Sigmoid colon (tissue), 7 donors: ENCODE measurements at places on chromosomes 1 and 21.

DNA sequence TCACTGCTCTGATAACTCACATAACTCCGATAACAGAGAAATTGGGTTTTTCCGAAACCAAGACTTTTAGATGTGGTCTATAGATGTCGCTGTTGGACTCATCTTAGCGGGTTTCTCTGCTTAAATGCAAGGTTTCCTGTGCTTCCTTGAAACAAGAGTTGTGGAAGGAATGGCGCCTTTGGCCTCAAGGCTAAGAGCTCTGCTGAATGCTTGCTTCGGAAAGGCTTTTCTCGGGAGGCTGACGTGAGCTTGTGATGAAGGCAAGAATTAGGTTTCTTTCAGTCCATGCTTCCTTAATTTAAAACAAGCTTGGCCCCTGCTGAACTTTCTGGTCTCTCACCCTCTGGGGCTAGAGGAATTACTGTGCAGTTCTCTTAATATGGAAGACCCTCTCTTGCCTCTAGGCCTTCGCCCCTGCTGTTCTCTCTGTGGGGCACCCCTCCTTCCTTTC is 113.5 kb downstream of the MAP3K21 start:
- DNase-seq = no peak

GRCh38 chr1:231786126-231786525 is 159.5 kb downstream of the DISC1 start:
- no peak for DNase-seq

GRCh38 chr1:227315629-227316346 is 2.5 kb downstream of the CDC42BPA start:
- no peak for DNase-seq

DNA sequence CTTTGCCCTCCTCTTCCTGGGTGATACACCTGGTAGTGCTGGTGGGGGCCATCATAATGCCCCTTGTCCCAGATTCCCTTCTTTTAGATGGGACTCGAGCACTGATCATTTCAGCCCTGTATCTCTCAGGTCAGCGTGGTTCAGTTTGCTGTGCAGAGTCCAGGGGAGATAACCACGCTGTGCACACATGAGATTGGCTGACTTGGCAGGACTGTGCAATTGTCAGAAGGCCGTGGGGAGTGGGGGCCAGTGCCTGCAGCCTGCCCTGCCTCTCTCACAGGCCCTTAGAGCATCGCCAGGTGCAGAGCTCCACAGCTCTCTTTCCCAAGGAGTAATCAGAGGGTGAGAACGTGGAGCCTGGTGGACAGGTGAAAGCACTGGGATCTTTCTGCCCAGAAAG is 15.2 kb downstream of the EPHX1 start:
- DNase-seq = no peak

GRCh38 chr1:23080885-23081284 is 61.6 kb downstream of the KDM1A start:
- no peak for DNase-seq

DNA sequence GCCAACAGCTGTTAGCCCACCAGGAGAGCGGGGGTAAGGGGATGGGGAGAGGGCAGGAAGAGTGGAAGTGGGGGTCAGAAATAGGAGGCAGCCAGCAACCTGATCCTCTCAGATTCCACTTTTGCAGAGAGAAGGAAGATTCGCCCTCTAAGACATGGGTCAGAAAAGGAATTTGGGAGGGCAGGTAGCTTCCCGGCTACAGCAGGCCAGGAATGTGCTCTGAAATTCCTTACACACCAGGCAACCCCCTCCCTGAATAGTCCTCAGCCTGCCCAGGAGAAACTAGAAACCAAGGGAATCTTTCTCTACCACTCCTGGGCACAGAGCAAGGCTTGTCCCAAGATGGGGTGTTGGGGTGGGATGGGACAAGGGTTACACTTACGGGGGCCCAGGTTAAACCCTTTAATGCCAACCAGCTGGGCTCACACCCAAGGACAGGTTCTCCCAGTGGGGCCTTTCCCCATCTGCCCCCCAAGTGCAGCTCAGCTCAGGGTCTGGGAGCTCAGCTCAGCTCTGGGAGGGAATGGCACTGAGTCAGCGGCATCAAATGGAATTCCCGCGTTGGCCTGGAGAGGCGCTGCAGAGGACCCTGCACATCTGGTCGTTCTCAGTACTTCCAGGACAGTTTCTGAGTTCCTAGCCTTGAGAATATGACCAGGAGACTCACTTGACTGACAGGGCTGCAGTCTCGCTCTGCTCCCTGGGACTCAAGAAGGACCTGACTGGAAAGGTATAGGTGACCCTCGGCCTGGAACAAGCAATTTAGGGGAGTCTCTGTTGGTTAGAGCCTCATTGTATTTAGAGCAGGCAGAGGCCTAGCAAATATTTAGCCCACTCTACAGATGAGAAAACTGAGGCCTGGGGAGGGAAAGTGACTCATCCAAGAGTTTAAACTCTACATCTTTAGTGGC is 761 bp downstream of the TNNT2 start:
- DNase-seq = no peak

- no peak for DNase-seq
Measured at GRCh38 chr1:212666116-212666775, 33.4 kb downstream of the BATF3 start.

DNA sequence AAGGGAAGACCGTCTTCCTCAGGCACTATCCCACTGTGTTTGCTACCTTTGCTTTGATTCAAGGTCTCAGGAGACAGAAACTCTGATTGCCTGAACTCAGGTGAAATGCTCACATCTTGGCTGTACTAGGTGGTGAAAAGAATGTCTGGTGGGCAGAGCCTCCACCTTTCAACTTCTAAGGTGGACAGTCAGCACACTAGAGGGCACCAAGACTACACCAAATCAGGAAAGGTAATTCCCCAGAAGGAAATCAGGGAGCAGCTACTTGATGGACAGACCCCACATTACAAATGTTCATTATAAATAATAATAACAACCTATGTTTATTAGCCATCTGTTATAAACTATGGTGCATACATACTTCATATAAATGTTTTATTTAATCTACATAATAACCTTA is 220.9 kb downstream of the ATG4C start:
- no peak for DNase-seq

DNA sequence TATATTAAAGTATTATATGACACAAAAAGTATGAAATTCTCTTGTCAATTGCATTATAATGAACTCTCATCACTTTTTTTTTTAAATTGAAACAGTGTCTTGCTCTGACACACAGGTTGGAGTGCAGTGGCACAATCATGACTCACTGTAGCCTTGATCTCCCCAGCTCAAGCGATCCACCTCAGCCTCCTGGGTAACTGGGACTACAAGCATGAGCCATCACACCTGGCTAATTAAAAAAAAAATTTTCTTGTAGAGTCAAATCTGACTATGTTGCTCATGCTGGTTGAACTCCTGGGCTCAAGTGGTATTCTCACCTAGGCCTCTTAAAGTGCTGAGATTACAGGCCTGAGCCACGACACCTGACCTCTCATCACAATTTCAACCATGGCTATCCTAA is 259.3 kb downstream of the S1PR1 start:
- DNase-seq = no peak

DNA sequence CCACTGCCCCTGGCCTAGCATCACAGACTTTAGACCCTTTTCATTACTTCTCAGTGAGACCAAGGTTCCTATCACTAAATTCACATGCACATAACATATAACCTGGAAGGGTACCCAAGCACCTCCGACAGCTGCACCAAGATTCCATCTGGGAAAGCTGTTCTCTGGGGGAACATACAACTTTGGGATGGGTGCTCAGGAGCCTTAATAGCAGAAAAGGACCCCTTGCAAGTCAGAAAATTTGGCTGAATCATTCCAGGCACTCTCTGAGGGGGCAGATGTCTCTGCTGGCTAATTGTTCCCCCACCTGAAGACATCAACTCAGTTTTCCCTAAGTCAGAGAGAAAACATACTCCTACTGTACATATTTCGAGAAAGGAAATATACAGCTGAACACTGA is 41.3 kb upstream of the PSEN2 start:
- DNase-seq = no peak

GRCh38 chr1:209609041-209609790 is 25.7 kb downstream of the CAMK1G start:
- no peak for DNase-seq

DNA sequence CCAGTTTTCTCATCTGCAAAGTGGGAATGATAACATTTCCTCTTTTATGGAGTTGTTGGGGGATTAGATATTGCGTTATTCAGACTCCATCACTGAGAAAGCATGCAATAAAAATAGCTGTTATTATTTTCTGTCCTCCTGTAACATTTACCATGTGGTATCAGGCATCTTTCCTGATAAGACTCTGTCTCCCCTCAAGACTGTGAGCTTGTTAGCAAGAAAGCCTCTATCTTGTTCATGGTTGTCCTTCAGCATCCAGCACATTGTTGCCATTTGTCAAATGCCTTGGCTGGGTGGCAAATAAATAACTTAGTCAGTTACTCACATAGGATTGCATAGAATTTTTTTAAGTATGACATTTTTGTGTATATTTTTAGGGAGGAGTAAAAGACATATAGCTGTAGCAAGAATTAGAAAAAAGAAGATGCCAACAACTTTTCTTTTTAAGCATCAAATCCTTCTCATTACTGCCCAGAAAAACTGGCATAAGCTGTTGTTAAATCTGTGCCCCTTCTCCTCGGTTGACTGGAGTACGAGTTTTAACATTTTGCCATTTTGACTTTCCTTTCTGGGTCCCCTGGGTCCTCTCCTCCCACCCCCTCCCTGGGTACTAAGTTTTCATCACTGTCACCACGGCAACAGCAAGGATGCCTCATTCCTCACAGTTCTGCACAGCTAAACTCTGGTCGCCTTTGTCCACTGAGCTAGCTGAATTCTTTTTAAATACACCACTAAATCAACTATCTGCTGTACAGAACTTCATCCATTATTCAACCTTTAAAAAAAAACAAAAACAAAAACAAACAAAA is 1.0 kb upstream of the JAM2 start:
- DNase-seq = no peak

DNA sequence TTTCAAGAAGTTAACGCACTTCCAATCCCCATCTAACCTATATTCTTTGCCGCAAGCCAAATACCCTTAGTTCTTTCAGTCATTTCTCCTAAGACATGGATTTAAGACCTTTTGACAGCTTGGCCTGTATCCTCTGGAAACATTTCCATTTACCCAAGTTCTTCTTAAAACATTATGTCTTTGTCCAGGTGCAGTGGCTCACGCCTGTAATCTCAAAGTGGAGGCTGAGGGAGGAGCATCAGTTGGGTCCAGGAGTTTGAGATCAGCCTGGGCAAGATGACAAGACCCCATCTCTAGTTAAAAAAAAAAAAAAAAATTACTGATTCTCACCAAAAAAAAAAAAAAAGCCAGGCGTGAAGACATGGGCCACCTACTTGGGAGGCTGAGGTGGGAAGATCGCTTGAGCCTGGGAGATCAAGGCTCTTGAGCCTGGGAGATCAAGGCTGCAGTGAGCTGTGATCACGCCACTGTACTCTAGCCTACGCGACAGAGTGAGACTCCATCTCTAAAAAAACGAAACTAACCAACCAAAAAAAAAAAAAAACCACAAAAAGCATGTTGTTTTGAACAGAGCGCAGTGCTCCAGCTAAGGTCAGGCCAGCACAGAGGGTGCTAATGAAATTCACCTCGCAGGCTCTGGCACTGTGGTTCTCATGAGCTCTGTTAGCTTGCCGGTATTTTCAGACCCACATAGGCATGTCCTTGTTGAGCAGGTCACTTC is 36.0 kb downstream of the NUAK2 start:
- no peak for DNase-seq

GRCh38 chr1:203631946-203632345 is 5.3 kb downstream of the ATP2B4 start:
- DNase-seq = no peak

DNA sequence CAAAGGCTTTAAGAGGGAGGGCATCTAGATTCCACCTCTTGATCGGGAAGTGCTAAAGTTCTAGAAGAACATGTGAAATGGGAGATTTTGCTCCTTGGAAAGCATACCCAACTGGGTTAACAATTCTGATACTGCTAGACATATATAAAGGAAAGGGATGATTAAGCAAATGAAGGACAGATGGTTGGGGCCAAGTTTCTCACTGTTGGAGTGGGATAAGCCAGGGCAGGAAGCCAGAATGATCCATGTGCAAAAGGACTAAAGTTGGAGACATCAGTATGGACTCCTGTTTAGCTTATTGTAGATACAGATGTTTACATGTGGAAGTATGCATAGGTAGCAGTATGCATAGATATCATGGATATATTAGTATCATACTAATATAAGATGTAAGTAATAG is 16.8 kb downstream of the PLA2G5 start:
- no peak for DNase-seq

DNA sequence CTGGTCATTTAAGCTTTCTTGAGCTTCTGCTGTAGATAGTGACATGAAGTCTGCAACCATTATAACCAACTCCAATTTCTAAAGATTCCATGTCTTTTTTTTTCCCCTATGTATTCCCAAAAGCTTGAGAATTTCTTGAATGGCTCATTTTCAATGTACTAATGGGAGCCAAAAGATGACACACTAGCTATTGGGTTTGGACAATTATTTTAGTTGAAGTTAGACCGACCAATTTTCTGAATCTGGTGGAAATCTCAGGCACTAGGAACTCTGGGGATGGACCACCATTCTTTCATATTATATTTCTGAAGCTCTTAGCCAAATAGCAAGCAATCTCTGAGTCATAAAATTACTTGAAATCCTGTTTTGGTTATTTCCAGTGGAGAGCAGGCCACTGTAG is 617.4 kb upstream of the ADAMTS5 start:
- DNase-seq = no peak

GRCh38 chr1:216310776-216311175 is 112.5 kb downstream of the USH2A start:
- DNase-seq = no peak

DNA sequence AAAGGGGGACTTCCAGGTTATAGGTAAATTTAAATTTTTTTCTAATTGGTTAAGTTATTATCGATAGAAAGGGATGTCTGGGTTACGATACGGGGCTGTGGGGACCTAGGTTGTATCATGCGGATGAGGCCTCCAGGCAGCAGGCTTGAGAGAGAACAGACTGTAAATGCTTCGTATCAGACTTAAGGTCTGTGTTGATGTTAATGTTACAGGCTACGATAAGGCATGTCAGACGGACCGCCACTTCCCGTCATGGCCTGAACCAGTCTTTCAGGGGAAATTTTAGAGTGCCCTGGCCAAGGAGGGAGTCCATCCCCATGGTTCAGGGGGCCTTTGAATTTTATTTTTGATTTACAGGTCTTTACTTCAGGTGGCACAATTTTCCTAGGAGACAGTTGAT is 16.7 kb downstream of the ABCG1 start:
- DNase-seq = no peak
